Umbilical cord (tissue), 2 donors: ENCODE measurements at places on chromosomes 13 and 19. TPM values are rescaled to one million over a fixed set of nuclear protein-coding genes. Genes with fewer than 3 reads are reported as not detected.
A peak's percentile ranks its signal among the peaks of the same experiment; 100 is the strongest.

DNA sequence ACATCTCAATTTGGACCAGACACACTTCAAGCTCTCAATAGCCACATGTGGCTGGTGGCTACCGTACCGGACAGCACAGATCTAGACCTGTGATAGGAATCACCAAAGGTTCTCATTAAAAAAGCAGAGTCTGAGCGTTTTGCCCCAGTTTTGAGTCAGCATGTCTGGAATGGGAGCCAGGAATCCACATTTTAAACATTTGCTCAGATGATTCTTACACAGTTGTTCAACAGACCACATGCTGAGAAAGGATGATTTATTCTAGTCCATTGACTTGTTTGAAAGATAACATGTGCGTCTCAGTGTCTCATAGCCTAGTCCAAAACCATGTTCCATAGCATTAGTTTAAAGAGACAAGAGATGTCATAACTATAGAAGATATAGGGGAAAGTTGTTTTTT is 53.4 kb downstream of the FLT3 start:
- no peak for DNase-seq

- DNase-seq = peak; percentile 21
These were observed 122.4 kb downstream of the TRPC4 start for GRCh38 chr13:37747071-37747612.

- DNase-seq = no peak
These were observed 121.5 kb downstream of the LHFPL6 start for GRCh38 chr13:39481491-39481890.

SSC5D gene
- total RNA-seq = 67.9 TPM

DNA sequence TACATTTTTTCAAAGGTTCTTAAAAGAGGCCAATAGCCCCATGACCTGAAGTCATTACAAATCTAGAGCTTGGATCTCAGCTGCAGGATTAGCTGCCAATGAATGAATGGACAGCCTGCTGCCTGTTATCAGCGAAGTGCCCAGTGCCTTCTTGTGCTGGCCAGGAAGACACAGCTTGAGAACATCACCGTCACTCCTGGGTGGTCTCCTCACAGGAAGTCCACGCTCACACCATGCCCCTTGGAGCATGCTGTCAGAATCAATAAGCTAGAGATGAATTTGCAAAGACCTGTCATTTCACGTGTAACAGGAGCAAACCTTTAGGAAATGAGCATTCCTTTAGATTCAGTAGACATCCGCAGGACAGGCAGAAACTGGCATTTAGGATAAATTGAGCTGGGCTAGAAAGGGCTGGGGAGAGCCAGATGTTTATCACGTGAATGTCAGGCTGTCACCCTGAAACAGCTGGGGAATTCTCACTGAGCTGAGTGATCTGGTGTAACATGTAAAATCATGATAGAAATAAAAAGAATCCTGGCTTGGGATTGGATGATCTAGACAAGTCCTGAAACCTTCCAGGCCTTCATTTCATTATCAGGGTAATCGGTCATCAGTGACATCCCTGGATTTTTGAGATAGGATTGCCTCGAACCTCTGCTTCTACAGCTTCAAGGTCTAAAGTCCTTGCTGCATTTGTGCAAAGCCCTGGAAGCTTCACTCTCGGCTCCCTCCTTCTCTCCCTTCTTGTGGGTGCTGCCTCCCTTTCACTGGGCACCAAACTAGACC is 49.9 kb upstream of the MEDAG start:
- no peak for DNase-seq

KLK12 gene
- total RNA-seq = not detected

DNA sequence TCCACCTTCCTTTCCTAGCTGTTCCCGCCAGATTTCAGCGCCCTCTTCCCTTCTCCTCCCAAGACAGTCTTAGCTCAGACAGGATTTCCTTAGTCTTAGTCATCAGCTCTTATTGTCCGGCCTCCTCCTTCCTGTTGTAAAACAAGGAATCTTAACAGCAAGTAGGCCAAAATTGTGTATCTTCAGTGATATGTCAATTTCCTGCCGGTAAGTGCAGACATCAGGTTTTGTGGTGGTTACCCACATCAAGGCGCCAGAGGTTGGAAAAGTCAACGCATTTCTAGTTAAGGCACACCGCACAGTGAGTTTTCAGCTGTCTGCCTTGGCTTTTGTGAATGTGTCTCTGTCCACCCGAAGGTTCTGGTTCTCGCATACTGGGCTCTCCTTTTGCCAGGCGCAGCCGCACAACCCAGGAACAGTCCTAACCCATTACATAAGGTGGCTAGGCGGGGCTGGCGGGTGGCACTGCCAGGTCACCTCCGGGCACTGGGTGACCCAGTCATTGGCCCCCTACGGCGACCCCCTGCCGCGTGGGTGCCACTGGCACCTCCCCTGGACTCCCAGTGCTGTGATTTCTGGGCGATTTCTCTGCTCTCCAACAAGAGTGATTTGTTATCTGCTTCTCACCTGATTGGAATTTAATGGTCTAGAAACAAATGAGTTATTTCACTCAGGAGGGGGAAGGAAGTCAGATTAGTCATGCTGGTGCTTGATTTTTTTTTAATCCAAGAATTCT is 12.9 kb downstream of the COL4A2 start:
- no peak for DNase-seq

DNA sequence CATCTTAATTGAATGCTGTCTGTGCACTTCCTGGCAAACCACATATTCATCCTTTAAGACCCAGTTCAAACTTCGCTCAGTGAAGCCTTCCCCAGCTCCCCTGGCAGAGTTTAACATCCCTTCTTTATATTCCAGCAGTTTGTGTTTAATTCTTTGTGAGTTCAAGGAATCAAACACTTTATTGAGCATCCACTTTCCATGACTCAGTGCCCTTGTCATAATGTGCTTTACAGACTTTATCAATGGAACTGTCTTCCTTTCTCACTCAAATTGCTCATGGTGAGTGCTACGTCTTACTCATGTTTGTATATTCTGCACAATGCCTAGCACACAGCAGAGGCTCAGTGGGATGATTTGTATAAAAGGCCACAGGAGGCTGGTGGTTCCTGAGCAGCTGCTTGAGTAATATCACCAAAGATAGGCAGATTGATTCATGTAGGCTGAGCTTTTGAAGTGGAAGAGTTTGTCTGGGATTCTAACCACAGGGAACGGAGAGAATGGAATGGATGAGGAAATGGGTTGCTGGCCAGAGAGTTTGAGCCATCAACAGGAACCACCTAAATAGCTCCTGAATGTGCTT is 44.2 kb downstream of the SERTM1 start:
- DNase-seq = no peak

DNA sequence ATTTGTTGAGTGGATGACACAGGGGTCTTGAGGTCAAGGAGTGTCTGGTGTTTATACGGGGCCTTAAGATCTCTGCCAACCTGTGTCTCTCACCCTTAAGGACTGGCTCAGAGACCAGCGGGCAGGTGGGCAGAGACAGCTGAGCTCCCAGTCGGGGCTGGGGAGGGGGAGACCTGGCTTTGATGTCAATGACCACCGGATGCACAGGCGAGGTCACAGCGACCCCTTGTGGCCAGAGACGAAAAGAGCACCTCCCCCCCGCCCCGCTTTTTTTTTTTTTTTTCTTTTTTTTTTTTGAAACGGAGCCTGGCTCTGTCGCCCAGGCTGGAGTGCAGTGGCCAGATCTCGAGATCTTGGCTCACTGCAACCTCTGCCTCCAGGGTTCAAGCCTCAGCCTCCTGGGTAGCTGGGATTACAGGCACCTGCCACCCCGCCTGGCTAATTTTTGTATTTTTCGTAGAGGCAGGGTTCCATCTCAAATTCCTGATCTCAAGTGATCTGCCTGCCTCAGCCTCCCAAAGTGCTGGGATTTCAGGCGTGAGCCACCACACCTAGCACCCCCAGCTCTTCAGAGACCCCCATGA is 12.1 kb upstream of the KLK14 start:
- no peak for DNase-seq

GRCh38 chr19:37218592-37218935 is 550 bp downstream of the ZNF383 start:
- peak; percentile 6 for DNase-seq

DNA sequence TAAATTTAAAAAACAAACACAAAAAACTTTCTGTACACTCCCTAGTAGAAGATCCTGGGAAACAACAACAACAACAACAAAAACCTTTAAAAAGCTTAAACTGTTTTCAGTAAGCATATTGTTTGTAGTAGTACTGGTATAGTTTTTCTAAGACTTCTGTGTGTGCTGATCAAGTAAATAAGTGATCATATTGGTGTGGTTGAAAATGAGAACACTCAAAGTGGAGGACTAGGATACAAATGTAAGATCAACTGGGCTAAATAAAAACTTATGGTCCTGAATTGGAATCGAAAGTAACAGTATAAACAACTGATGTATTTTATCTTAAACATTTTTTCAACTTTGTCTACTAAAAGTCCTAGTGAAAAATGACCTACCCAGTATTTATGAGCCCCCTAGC is 135.5 kb downstream of the FOXO1 start:
- DNase-seq = no peak
